ENCODE measurements at places on chromosomes 4 and X.
A peak's percentile ranks its signal among the peaks of the same experiment; 100 is the strongest.

DNA sequence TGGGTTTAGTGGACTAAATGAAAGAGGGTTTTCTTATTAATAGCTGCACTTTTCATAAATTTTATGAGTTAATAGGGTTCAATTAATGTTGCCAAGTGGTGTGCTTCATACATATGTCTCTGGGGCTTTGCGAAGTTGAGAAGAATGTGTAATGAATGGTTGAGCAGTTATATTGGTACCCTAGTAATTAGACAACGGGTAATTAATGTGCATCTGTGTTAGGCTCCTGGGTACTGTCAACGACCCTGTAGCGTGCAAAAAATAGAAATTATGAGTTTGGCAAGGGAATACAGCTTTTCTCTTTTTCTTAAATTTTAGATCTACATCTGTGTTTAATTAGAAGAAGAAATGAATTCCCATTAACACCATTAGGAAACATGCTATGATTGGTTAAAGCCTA, 1027.7 kb downstream of the ARAP2 start:
- DNase-seq: no peak

GRCh38 chr4:8547108-8547911, 32.9 kb upstream of the GPR78 start:
- peak; percentile 25 for DNase-seq

DNA sequence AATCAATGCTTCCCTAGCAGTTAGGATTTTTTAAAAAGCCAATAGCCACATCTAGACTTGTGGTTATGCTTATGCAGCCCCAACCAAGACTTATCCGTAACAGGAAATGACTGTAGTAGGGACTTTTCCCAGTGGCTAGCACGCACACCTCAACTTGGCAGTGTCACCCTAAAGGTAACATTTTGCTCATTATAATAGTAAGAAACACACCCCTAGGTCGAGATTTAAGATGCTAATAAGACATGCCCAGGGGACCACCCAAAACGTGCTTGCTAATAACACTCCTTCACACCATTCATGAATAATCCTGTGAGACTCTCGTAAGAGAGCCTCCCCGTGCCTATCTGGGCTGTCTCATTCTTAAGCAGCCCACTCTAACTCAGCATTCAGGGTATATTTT, 195.3 kb downstream of the CHIC1 start:
- DNase-seq: no peak

GRCh38 chrX:40087425-40088298, 10.1 kb downstream of the BCOR start:
- no peak for DNase-seq

- DNase-seq: no peak
Observed at GRCh38 chrX:22135171-22135711, 103.1 kb downstream of the PHEX start.

DNA sequence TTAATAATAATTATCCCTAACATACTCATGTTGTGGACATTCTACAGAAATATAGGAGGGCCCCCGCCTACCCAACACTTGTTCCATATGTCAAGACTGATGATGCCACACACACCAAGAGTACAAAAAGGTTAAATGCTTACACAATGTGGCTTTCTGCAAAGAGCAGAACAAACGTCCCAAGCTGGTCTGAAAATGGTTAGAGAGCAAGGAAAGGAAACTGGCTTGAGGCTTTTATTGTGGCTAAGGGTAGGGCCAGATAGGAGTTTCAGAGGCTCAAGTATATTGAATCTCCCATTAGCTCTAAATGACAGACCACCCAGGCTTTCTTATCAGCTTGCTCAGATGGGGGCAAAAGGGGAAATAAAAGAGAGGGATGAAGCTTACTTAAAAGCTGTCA, 134.1 kb upstream of the C1QTNF7 start:
- no peak for DNase-seq

DNA sequence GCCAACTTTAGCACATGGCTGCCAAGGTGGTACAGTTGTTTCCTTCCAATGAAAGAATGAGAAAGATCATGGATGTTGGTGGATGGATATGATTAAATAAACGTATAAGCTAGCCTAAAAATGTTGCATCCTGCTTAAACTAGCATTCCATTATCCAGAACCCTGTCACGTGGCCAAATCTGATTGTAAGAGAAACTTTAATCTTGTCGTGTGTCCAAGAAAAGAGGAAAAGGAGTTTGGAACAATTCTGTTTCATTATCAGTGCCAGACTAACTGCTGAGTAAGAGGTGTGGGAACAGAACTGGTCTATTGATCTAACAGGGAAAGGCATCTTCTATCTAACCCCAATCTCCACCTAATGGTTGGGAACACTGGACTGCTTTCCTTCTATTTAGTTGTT, 325.2 kb upstream of the BMP3 start:
- no peak for DNase-seq

DNA sequence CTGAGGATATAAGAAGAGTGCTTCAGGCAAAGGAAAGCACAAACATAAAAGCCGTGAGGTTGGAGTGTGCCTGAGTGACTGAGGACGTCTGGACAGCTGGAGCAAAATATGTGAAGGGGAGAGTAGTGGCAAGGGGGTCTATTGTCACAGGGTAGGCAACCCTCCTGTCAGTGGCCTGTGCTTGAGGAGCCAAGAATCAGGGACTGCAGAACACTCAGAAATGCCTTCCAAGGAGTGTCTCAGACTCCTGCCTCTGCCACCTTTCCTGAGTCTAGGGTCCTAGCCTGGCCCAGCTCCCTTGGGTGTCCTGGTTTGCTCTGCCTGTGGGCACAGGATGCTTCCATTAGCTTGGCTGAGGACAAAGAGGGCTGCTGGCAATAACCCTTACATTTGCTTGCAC, 152.5 kb upstream of the PJA1 start:
- DNase-seq: no peak

GRCh38 chr4:155966731-155967395, 13.2 kb upstream of the CTSO start:
- no peak for DNase-seq

GRCh38 chr4:123588631-123589241, 192.1 kb downstream of the SPRY1 start:
- DNase-seq: no peak

GRCh38 chrX:150158554-150159332, 204.4 kb upstream of the MAMLD1 start:
- DNase-seq: no peak

DNA sequence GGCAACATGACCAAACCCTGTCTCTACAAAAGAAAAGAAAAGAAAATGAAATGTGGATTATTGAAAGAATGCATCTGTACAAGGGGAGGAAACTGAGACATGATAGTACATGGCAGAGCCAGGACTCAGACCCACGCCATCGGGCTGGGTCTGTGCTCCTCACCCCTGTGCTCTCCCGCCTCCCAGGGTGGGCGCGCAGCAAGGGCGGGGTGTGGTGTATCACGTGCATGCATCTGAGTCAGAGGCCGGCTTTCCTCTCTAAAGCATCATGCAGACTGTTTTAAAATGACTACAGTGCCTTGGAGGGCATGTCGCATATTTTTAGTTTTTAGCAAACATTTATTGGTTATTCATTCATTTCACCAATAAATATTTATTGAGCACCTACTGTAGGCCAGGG, 47.8 kb downstream of the HTT-AS start:
- DNase-seq: no peak

GRCh38 chr4:10639664-10640063, 44.9 kb downstream of the CLNK start:
- no peak for DNase-seq

DNA sequence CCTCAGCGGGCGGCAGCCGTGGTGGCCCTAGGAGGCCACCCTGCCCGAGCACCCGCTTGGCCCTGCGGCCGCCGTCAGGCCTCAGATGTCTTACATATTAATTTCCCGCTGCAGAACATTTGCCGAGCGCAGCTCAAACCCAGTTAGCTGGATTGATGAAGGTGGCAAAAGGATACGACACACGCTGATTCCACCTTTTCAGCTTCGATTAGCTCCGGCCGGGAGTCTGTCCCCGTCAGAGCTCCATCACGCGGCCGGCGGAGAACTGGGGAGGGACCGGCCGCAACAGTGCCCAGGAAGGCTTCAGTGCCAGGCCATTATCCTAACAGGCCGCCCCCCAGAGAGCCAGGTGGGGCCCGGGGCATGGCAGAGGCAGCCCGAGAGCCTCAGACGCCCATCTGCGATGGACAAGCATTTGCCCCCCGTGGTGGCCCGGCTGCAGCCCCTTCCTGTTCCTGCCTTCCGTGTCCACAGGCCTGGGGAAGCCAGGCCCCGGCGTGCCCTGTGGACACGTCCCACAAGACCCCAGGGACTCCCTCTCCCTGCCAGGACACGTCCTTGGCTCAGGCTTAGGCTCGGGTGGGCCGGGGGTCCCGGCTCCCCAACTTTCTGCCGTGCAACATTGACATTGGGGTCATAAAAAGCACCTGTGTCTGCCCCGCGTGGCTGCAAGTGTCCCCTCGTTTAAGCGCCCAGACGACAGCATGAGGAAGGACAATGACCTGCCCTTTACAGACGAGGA, 133.8 kb upstream of the NKX1-1 start:
- no peak for DNase-seq

DNA sequence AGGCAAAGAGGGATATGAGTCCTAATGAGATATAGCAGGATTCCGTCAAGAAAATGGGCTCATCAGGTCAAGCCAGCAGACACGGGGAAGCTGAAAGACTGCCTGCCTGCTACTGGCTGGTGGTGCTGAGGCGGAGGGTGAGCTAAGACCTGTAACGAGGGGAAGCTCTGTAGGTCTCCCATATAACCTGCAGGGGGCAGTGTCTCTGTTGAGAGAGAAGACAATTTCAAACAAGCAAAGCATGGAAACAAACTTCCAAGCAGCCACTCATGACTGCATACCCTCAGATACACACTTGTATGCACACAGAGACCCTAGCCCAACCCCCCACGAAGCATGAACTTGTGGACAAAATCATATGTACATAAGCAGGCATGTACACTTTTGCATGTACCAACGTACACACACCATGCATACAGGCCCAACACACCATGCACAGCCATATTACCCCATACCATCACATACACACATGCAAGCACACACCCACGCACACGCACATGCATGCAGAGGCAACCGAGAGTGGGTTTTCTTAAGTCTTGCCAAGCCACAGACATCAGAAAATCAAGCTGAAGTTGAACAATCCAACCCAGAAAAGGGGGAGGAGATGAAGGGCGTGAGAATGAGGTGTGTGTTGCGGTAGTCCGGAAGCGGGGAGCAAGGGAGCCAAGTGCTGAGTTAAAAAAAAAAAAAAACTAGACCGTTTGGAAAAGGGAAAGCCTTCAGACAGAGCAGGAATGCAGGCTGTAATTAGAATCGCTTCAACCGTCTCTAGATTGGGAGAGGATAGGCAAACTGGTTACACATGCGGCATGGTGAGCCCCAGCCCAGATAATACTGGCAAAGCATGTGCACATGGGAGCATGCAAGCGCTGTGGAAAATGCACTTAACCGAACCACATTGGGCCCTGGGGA, 71.0 kb downstream of the PJA1 start:
- DNase-seq: no peak

GRCh38 chrX:69815063-69815462, 199.2 kb downstream of the EDA start:
- DNase-seq: no peak

DNA sequence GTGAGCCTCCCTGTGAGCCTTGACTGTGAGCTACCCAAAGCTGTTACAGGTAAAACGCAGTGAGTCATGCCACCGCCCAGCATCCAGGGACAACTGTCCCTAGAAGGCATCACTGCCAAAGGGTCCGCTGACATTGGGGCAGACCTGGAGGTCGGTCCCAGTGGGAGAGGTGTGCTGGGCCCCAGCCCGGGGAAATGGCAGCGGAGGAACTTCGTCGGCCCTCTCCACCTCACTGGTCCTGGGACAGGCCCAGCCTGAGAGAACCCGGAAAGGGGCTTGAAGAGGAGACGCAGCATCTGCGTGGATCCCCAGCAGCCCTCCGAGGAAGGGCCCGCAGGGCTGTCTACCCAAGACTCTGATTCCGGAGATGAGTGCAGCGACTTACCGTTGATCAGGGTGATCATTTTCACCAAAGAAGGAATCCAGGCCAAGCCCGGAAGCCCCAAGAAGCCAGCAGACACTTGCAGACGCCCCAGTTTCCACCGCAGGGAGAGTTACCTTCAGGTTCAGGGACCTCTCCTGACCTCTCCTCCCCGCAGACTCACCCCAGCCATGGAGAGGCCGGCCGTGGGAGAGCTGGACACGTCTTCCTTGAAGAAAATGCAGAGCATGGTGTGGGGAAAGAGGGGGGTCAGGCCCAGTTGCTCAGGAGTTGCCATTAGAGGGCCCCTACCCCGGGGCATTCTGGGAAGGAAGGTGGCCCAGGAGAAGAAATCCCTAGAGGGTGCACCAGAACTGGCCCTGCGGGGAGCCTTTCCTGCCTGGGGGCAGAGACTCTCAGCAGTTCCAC, 51.2 kb downstream of the CXorf49B start:
- no peak for DNase-seq

DNA sequence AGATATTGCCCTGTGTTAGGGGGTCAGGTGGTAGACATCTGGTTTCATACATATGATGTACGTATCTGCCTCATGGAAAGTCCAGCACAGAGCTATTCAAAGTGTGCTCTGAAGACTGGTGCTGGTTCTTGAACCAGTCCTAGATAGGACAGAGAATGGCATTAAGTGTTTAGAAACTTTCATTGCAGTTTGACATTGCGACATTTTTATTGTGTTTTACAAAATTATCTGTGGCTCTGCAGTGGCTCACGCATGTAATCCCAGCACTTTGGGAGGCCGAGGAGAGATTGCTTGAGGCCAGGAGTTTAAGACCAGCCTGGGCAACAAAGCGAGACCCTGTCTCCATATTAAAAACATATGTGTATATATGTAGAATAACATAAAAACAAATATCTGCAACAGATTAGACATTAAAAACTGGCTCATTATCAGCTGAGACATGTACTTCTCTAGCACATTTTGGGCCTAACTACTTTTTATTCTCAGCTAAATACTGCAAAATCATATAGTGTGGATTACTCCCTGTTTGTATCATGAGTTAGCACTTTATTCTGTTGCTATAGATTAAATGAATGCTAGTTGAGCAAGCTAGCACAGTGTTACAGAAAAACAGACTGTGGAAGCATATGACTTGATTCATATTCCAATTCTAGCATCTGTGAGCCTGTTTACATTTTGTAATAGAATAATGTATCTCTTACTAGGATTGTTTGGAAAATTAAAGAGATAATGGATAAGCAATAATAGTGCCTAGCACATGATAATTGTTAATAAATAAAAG, 57.1 kb downstream of the USP9X start:
- DNase-seq: no peak

DNA sequence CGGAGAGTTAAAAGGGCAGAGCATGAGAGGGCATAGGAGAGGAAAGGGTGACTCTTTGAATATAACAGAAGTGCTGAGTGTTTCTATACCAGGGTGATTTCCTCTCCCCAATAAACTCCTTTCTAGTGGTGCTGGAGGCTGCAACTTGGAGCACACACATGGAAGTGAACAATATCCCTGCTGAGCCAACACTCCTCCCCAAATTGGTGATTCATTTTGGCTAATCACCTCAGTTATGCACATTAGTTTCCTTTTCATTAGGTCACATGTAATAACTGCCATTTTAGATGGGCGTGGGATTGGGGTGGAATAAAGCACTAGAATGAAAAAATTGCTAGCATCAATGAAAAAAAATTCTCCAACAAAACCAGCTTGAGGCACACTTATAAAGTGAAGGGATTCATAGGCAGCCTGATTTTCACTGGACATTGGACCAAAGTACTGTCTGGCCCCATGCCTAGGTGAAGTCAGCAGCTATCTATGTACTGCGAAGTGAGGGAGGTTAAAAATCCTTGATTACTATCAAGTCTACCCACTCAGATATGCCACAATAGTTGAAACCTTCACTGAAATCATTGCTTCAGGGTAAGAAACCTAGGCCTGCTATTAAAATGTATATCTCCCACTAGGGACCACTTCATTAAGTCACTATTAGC, 174.0 kb downstream of the GLUD2 start:
- DNase-seq: no peak

GRCh38 chrX:144798972-144799371, 448.3 kb upstream of the SPANXN1 start:
- no peak for DNase-seq

Measured in iPS DF 19.7 (cell line).